ENCODE measurements at places on chromosomes 4 and X.

DNA sequence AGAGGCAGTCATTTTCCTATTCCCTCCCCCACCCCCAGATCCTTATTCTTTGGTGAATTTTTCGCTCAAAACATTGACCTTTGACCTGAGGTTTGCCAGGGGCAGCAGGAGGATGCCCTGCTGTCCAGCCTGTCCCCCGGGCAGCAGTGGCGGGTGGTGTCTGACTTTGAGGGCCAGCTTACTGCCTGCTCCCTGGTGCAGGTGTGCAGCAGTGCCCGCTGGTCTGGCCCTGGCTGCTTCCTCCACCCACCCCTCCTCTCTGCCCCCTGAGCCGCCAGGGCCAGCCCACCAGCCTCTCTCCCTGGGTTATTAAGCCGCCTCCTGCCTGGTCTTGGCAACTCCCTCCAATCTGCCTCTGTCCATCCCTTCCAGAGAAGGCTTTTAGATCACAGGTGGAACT, 40.8 kb upstream of the GRPEL1 start:
- DNase-seq = no peak

DNA sequence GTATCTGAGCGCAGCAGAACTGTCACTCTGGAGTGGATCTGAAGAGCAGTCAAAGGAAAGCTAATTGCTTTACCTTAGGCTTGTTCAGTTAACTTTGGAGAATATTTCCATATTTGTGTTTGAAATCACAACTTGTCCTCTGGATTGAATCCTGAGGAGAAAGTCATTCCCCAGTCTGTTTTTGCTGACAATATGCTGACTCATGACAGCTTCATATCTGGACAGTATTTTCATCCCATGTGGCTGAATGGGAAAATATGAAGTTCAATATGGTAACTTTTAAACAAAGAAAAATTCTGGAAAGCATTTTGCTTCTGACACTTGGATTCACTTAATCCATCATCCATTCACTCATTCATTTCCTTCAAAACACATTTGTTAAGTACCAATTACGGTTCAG, 46.3 kb upstream of the MAGEC3 start:
- DNase-seq = no peak

DNA sequence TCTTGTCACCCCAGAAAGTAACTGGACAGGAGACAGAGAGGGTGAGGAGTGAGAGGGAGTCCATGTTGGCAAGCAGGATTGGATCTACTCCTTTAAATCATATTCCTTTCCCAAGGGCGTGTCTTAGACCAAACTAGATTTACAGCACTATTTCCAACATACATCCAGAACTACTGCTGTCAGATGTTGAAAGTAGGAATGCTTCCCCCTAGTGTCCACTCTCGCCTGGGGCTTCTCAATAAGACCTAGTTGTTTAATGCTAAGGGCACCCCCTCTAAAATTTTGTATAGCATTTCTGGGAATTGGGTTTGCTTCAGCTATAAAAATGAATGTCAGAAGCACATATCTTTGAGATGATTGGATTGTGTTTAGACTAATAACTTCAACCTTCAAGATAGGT, 13.3 kb downstream of the OFD1 start:
- DNase-seq = peak; percentile 45

- no peak for DNase-seq
Measured at GRCh38 chr4:151727365-151727764, 33.4 kb downstream of the GATB start.

- no peak for DNase-seq
Measured at GRCh38 chr4:139528377-139529005, 27.5 kb downstream of the SETD7 start.

- no peak for DNase-seq
Measured at GRCh38 chrX:119094819-119095218, 22.0 kb downstream of the CT47C1 start.

GRCh38 chr4:13415068-13415785, 68.9 kb downstream of the RAB28 start:
- DNase-seq = no peak

DNA sequence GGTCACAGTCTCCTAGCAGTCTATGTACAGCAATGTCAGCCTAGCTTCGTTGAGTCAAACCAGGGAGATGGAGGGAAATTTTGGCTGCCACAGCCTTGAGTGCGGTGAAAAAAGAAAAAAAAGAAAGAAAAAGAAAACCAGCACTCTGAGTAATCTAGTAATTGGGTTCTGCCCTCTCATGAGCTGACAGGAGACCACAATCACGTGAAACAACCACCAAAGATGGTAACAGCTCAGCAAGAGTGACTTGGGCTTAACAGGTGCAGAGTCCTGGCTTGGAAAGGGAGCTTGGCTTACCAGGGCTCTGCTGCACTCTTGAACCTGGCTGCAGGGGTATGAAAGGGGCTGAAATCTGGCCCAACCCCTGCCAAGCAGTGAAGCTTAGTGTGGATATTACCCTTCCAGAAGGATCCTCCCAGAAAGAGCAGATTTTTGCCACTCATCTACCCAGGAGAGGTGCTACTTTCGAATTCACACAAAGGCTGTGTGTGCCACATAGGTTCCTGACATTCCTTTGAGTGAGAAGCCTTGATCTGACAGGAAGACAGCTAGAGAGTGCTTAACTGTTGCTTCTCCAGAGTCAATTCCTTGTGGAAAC, 350.3 kb downstream of the PTTG2 start:
- DNase-seq = no peak

DNA sequence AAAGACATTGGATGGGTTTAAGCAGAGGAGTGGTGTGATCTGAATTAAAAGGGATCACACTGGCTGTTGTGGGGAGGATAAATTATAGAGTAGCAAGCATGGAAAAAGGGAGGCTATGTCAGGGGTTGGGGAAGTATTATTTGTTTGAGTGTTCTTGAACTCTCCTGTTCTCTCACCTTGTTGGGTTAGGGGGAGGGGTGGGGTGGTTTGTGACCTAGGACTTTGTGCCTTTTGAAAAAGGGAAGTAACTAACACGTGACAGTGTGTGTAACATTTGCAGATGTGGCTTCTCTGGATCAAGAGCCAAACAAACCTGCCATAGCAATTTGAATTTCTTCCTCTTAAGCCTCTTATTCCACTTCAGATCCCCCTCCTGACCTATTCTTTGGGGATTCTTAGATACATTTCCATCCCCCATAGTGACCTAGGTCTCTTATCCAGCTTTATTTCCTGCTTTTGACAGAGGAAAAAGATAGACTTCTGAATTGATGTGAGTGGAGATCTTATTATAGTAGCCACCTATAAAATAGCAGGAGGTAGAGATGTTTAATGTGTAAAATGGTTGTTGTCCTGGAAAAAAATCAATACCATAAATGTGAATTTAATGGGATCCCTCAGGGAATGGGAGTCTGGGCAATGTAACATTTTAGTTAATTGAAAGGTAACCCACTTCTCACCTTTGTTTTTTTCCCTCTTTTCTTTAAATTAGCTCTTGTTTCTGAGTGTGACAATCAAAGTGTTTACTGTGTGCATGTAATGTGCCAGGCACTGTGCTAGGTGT, 120.4 kb downstream of the CT47B1 start:
- DNase-seq = peak; percentile 22

DNA sequence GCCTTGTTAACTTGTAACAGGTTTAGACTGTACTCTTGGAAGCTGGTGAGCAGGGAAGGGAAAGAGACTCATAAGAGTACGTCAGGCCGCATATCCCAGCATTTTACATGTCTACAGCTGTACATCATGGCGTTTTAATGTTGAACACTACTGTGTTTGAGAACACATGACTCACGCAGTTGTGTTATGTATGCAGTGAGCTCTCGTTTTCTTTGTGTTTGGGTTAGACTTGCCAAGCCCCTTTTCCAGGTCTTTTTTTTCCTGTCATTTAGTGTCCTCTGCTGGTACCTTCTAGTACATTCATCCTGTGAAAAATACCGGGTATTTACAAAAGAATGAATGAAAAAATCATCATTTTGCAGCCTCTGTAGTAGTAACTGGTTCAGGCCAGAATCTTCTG, 35.3 kb downstream of the SMS start:
- DNase-seq = no peak

DNA sequence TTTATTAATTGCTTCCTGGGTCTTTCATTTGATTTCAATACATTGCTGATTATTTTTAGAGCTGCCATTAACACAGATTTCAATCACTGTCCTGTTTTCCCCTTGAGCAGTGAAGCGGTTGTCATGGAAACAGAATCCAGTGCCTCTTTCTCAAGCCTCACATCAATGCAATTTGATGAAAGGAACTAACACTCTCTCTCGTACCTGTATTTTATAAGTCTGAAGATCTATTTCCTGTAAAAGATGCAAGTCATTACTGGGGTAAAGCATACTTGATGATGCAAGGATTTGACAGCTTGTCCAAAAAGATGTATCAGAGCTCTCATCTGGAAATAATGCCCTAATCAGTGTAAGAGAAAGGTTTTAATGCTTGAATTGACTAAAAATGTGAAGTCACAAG, 17.9 kb upstream of the GASK1B start:
- no peak for DNase-seq

- no peak for DNase-seq
Measured at GRCh38 chr4:145939441-145939750, 773 bp upstream of the ZNF827 start.

DNA sequence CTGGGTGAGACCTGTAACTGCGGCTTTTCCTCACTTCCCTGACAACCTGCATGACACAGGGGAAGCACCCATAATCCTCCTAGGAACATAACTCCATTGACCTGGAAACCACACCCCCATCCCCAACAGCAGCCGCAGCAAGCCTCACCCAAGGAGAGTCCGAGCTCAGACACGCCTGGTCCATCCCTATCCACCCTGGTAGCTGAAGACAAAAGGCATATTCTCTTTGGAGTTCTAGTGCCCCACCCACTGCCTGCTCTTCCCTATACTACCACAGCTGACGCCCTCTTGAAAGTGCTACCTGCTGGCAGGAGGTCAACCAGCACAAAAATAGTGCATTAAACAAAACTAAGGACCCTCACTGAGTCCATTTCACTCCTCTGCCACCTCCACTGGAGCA, 1080.9 kb upstream of the IGFBP7 start:
- DNase-seq = no peak

GRCh38 chrX:79138658-79139241, 5.7 kb upstream of the GPR174 start:
- DNase-seq = peak; percentile 61

DNA sequence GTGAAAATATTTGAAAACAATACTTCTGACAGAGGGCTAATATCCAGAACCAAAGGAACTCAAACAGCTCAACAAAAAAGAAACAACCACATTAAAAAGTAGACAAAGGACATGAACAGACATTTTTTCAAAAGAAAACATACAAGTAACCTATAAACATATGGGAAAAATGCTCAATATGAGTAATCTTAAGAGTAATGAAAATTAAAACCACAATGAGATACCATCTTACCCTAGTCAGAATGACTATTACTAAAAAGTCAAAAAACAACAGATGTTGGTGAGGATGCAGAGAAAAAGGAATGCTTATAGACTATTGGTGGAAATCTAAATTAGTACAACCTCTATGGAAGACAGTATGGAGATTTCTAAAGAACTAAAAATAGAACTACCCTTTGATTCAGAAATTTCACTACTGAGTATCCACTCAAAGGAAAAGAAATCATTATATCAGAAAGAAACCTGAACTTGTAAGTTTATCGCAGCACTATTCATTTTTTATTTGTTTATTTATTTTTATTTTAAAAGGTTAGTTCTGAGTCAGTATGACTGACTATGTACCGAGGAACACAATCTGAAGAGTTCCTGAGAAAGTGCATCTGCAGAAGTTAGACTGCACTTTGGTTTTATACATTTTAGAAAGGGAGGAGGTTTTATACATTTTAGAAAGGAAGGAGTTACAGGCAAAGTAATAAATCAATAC, 231.3 kb downstream of the INPP4B start:
- no peak for DNase-seq

DNA sequence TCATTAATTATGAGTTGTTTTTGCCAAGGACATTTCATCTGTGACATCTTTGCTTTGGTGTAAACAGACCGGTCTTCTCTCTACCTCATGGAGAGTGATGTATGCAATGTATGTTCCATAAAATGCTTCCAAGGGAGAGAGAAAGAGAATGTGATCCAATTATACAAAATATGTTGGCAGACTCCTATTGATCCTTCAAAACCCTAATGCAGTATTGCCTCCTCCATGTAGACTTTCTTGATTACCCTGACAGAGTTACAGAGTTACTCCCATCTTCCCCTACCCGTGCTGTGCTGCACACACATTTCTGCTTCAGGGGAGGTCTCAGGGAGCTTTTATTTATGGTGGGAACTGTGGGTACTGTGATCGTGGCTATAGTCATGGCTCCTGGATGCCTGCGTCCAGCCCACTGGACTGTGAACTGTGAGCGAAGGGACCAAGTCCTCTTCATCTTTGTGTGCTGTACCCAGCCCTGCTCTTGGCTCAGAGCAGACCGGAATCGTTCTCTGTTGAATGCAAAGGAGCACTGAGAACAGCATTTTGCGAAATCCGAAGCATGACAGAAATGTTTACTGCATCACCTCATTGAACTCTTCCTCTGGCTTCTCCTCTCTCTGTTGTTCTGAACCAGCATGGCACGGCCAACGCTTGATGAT, 32.7 kb downstream of the SORCS2 start:
- no peak for DNase-seq

DNA sequence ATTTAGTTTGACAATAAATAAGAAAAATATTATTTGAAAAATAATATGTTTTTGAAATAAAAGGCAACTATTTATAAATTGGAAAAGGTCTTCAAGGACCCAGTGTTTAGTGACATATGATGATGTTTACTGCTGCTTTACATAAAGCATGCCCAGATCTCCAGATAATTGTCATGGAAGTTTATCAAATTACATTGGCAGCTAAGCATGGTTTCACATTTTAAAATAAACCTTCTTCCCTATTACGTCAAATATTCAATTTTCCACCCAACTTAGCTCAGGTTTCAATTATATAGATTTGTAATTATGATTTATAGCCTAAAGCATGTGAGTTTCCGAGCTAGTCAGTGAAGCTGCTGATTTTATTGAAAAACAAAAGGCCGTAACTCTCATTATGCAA, 417.2 kb downstream of the CFAP47 start:
- no peak for DNase-seq

- DNase-seq = no peak
Measured at GRCh38 chrX:40021647-40022046, 76.1 kb downstream of the BCOR start.

- no peak for DNase-seq
Measured at GRCh38 chr4:55500072-55500471, 46.6 kb downstream of the CLOCK start.

DNA sequence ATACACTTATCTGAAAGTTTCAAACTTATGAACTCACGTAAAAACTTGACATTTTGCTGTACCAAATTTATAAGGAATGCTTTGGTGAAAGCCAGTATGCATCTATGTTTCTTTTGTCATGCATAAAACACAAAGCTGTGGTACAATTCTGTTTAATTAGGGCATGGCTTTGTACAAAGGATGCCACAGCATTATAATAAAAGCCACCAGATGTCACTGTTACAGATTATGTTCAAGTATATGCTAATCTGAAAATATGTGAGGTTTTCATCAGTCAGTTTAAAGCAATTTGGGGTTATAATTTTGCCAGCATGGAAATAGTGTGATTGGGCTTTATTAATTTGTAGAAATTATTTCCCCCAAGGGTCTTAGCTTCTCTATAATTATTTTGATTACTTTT, 69.0 kb downstream of the ATOH1 start:
- no peak for DNase-seq

GRCh38 chr4:149166365-149166764, 649.3 kb downstream of the IQCM start:
- no peak for DNase-seq

GRCh38 chrX:103099691-103100090, 6.7 kb upstream of the NXF3 start:
- DNase-seq = no peak
